NCI-H82 (cell line): ENCODE measurements at places on chromosomes 3 and 15.
A peak's percentile ranks its signal among the peaks of the same experiment; 100 is the strongest.

DNA sequence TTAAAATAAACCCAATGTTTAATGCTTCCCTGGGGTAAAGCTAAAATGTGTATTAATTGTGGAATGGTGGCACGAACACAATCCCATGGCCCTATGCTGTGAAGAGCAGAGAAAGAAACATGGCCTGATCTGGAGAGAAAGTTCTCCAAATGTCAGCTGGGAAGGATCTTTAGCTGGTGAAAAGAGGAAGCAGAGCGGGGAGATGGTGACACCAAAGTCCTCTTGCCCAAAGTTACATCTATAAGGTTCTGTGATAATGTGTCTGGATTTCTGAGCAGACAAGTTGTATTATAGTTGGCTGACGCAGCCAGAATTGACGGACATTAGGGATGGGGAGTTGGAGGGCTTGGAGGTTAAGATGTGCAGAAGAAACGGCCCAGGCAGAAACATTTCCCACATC lies 196.2 kb downstream of the CHST2 start:
- DNase-seq: no peak

- DNase-seq: no peak
Measured at GRCh38 chr3:47984075-47984728, 32.0 kb downstream of the MAP4 start.

- DNase-seq: no peak
Measured at GRCh38 chr3:152195206-152195605, 73.5 kb upstream of the MBNL1 start.

- DNase-seq: peak; percentile 75
Measured at GRCh38 chr15:38354315-38354929, 99.5 kb upstream of the FAM98B start.

GRCh38 chr3:111253733-111254132 lies 182.1 kb downstream of the NECTIN3 start:
- no peak for DNase-seq

DNA sequence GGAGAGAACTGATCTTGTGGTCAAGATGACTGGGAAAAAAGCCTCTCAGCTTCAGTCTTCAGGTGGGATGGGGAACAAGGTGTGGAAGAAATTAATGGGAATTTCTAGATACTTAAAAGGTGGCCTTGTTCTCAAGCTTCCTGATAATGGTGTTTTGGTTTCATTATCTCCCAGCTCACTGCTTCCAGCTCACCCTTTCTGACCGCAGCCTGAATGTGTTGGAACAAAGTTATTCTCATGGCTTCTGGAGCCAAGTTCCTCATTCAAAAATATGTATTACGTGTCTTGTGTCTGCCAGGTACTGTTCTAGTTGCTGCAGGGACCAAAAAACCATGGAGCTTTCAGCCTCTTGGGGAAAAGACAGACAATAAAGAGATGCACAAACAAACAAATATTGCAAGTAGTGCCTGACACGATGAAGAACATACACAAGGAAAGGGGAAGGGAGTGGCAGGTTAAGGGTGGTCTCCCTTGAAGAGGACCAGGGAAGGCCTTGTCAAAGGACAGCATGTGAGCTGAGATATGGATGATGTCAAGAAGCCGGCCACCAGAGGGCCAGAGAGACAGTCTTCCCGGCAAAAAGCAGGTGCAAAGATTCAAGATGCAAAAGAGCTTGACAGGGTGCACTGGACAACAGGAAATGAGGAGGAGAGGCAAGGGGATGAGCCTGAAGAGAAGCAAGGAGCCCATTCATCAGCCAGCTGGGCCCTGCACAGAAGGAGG lies 35.5 kb downstream of the ARRDC4 start:
- peak; percentile 45 for DNase-seq

DNA sequence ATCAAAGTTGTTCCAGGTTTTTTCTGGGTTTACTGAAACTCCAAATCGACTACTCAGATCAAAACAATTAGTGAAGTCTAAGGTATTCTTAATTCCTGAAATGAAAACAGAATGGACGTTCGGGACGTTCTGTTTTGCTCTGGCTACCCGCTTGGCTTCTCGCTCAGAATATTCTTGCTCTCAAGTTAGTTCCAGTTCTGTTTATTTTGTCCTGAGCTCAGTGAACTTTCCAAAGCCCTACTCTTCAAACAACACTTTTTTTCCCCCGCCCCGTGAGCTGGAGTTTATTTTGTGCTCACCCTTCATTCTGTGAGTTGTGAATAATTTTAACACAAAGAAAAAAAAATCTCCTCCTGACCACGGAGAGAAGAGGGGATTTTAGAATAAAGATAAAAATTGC lies 72.6 kb downstream of the SAMMSON start:
- DNase-seq: no peak

GRCh38 chr3:53802256-53802880 lies 43.9 kb downstream of the CHDH start:
- DNase-seq: no peak

- no peak for DNase-seq
Measured at GRCh38 chr15:93288728-93289294, 199.8 kb upstream of the RGMA start.

DNA sequence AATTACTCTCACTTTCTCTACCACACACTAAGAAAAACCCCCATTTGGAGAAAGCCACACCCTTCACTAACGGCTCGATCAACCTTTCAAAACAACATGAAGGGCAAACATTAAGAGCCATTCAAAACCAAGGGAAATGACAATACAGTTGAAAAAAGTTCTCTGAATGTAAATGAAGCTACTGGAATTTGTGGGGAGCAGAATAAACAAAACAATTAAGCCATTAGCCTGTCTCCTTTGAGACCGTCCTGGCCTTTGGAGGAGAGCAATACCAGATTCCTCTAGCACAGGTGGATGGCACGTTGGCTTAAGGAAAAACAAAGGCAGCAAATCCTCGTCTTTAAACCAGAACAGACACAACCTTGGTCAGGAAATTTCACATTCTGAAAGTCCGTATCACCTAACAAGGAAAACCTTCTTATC lies 18.7 kb downstream of the MYO1E start:
- DNase-seq: no peak

- peak; percentile 94 for DNase-seq
Measured at GRCh38 chr15:78120523-78120922, 10.7 kb downstream of the CIB2 start.

- no peak for DNase-seq
Measured at GRCh38 chr15:85142312-85142711, 160.7 kb downstream of the PDE8A start.

GRCh38 chr3:194872669-194872977 lies 186.9 kb downstream of the FAM43A start:
- DNase-seq: peak; percentile 46

DNA sequence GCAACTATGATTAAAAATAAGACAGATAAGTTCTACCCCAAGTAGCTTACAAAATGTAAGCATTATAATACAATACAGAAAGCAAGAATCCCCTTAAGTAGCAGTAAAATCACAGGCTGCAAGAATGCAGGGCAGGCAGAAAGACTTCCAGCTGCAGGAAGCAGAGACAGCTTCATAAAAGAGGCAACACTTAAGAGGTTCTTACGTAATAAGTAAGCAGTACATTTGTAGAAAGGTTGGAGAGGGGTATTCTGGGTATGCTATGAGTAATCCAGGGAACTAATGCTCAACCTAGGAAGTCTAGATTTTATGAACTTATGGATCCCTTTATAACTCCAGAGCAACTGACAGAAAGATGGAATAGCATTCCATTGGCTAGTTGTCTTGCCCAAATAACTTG lies 151.6 kb downstream of the IL5RA start:
- DNase-seq: no peak

DNA sequence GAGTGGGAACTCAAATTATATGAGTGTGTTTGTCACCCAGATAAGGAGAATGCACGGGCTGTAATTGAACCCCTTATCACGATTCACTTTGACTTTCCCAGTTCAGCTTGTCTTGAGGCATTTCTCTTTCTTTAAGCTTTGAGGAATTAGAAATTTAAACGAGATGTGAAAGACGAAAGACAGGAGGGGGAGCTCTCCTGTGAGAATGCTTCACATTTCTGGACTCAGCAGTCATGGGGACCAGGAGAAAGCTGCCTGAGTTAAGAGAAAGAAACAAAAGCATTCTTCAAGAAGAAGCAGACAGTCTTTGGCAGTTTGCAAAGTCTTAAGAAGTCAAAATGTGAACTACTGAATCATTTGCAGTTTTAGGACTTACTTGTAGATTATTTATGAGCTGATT lies 205.6 kb downstream of the NECTIN3 start:
- DNase-seq: peak; percentile 6

- no peak for DNase-seq
Measured at GRCh38 chr3:25604107-25604805, 60.5 kb downstream of the TOP2B start.
